ENCODE measurements at places on chromosomes 6 and 20.

GRCh38 chr20:36396847-36397630 is 90.9 kb downstream of the DLGAP4 start:
- no peak for DNase-seq

DNA sequence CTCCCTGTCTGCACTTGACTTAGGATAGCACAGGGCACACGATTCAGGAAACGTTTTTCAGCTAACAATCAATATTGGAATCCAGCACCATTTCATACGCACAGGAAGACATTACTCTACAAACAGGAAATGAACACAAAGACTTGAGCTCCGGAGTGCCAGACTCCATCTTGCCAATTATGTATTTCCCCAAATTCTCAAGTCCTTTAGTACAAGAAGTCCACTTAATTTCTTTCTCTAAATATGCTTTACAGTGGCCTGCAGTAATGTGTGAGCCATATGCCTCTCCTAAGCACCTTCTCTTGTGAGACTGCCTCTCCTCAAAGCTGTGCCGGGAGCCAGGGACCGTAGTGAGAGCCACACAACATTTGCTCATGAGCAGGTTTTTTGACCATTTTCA is 168.2 kb downstream of the THBS2 start:
- DNase-seq = no peak

DNA sequence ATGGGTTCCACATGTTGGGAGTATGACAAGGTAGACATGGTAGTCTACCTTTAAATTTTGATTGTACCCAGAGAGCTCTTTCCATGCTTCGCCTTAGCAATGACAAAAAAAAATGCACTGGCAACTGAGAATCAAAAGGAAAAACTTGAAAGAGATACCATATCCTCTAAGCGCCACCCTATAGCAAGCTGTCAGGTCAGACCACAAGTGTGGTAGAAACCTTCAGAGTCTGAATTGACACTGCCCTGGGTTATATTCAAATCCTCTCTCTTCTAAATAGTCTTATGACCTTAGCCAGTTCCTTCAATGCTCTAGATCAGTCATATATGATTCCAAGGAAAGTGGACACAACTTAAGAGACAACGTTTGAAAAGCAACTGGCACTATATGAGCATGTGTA is 45.6 kb upstream of the SMLR1 start:
- DNase-seq = no peak

- DNase-seq = no peak
These were observed 55.0 kb downstream of the SOX4 start for GRCh38 chr6:21648475-21649050.

DNA sequence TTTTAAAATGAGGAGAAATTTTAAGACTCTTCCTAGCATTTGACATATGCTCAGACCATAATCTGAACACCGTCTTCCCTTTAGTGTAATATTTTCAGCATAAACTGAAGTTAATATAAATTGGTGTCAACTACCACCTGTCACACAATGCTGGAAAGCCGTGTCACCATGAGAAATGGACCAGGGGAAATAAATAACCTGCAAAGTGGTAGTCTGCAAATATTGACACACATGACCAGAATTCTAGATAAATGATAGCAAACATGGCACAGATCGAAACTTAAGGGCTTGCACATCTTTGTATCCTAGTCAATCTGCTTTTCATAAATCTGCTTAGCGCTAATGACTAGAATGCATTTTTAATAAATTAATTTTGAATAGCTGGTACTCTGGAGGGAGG is 191.9 kb downstream of the CD83 start:
- no peak for DNase-seq

- no peak for DNase-seq
These were observed 81.4 kb downstream of the TCP11 start for GRCh38 chr6:35059596-35060345.

DNA sequence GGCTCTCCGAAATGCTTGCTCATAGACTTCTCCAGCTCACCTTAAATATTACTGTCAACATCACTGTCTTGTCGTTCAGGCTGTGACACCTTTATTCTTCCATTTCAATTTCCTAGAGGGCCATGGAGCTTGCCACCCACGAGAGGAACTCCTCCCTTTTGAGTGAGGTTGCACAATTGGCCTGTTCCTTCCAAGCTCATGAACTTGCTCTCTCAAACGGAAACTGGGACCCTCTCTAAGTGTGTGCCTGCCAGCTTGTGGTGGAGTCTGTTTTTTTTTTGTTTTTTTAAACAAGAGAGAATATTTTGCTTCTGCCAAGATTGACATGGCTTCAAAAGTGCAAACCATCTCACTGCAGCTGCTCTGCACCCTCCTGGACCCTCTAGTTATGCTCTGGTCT is 19.3 kb upstream of the IYD start:
- DNase-seq = no peak

DNA sequence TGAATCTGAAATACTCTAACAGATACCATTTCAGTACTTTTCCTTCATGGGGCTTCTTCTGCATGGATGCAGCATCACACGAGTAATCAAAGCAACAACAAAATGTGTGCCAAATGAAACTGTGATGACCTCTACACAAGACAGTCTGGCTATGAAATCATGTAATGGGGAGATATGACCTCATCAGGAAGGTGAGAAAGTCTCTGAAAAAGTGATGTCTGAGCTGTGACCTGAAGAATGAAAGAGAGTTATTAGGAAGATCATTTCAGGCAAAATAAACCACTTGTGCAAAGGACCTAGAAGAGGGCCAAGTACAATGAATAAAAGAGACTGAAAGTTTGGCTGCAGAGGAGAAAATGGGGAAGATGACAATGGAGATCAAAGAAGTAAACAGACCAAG is 182.8 kb downstream of the PTPRK start:
- no peak for DNase-seq

DNA sequence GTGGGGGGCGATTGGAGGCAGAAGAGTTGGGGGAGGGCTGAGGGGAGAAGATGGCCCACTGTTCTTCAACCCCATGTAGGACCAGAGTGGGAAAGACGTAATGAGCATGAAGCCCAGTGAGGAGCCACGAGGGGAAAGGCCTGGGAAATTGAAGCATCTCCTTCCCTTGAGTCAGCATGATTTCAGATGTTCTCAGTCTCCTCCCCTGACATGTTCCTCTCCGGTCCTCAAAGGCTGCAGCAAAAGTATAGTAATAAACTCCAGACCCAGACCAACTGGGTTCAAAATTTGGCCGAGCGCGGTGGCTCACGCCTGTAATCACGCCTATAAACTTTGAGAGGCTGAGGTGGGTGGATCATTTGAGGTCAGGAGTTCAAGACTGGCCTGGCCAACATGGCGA is 1.9 kb upstream of the NFKBIE start:
- DNase-seq = no peak

GRCh38 chr20:2364044-2364443 is 16.7 kb upstream of the TGM6 start:
- no peak for DNase-seq

DNA sequence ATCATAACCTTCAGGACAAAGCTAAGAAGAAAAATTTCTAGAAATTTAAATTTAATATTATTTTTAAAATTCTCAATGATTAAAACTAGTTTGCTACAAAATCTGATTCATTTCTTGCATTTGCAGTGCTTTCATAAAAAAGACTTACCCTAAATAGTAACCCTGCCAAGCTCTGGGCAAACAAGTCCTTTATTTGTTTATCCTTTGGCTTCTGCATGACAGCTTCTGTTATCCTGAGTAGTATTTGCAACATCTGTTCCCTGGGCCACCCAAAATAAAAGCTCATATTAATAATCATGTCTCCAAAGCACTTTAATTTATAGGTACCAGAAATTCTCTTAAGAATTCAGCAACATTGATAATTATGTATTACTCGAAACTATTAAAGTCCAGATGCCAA is 101.3 kb downstream of the RALGAPA2 start:
- DNase-seq = no peak

DNA sequence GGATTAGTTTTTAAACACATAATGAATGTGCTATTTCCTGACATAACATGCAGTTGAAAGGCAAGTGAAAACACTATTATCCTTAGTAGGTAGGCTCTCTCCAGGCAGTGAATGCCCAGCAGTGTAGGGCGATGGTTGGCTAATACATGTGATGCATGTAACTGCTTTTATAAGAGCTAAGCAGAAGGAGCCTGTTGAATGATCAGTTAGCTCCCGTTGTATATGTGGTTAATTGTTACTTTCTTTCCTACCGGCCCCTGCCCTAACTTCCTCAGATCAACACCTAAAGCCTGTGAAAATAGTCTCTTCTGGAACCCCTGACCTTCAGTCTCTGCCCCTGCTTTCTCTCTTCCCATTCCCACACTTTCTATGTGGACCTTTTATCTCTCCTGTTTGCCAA is 10.5 kb downstream of the SOX4 start:
- DNase-seq = no peak

GRCh38 chr6:167697316-167697715 is 129.4 kb upstream of the AFDN start:
- DNase-seq = no peak

GRCh38 chr6:25478973-25479372 is 173.0 kb upstream of the SCGN start:
- no peak for DNase-seq

- no peak for DNase-seq
These were observed 6.9 kb upstream of the MOCS1 start for GRCh38 chr6:39941138-39941537.

GRCh38 chr6:115575285-115575684 is 485.4 kb downstream of the FRK start:
- DNase-seq = no peak

DNA sequence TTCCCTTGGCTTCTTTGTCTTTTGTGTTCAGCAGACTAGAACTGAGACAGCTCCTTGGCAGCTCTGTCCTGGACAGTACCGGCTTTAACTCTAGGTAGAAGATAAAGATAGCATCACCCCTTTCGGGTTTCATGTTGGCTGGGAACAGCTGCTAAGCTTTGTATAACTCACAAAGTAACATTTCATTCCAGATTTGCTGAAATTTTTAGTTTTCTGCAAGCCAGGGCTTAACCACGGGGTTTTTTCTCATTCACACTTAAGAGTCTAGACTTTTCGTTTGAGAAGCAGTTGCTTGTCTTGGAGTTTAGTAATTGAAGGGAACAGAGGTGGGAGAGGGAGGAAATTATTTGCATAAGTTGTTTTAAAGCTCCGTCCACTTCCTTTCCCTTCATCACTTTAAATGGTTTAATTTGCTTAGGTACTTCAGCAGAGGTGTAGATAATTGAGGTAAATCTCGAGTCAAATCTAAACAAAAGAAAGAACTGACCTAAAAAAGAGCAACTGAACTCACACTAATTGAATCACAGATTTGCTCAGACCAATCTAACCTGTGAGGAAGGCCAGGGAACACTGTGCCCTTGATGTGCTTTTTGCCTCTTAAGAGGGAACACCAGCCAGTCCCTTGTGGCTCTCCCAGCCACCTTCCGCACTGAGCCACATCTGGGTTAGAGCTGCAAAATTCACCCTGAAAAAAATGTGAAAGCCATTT is 48.3 kb downstream of the RREB1 start:
- no peak for DNase-seq

Measured in hematopoietic multipotent progenitor cell treated with erythropoietin and hydrocortisone succinate and interleukin-3 and kit ligand, for 17 days (in vitro differentiated cells).